ENCODE measurements at places on chromosomes 11 and 22. TPM values are rescaled to one million over a fixed set of nuclear protein-coding genes. Genes with fewer than 3 reads are reported as not detected.

Gene DNAJB7
- total RNA-seq: not detected

Gene TRIM3
- 35.5 TPM for total RNA-seq

Gene SLC22A25
- not detected for total RNA-seq

Gene TBX10
- not detected for total RNA-seq

Gene CASP12
- total RNA-seq: 2.6 TPM

- no peak for DNase-seq
Observed at GRCh38 chr11:79616392-79616851, 175.6 kb upstream of the TENM4 start.

DNA sequence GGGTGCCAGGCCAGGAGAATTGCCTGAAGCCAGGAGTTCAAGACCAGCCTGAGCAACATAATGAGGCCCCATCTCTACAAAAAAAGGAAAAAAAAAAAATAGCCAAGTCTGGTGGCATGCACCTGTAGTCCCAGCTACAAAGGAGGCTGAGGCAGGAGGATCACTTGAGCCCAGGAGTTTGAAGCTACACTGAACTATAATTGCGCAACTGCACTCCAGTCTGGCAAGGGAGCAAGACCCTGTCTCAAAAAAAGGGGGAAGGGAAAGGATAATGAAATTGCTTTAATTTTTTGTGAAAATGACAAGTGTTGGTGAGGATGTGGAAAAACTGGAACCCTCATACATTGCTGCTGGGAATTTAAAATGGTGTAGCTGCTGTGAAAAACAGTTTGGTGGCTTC, 19.2 kb downstream of the STK33 start:
- DNase-seq: no peak

DNA sequence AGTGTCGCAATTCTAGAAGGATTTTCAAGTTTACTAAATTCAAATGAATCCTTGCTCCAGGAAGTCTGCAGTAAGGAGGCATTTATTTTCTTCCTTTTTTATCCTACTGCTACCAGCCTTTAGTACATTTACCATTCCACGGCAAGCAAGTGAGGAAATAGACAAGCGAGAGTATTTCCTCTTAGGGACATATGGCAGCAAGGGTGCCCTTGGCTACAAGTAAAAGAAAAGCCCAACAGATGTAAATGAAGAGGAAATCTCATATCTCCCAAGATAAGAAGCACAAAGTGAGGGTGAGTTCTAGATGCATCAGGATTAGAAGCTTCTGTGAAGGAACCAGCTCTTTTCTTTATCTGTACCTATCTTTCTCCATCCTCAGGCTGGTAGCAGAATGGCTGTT, 37.8 kb upstream of the FZD4 start:
- no peak for DNase-seq

GRCh38 chr11:33941637-33942160, 49.8 kb upstream of the LMO2 start:
- no peak for DNase-seq

DNA sequence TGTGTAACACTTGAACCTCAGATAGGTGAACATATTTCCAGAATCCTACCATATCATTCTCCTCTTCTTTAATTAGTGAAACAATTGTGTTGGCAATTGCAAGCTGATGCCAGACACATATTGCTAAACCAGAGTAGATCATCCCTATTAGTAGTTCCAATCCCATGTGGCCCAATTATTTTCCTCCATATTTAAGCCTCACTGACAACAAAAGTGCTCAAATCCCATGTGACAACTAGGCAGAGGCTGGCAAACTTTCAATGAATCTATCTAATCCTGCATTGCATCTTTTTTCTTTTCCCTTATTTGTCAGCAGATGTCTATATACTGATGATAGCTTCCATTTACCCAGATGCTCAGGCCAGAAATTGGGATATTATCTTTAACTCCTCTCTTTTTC, 90.4 kb downstream of the GRIA4 start:
- no peak for DNase-seq

- DNase-seq: no peak
Observed at GRCh38 chr11:46267930-46268329, 9.5 kb upstream of the CREB3L1 start.

GRCh38 chr11:19786644-19787043, 74.0 kb downstream of the NAV2 start:
- no peak for DNase-seq

- no peak for DNase-seq
Observed at GRCh38 chr11:69981119-69981784, 96.9 kb upstream of the ANO1 start.

GRCh38 chr11:128957202-128957482, 14.5 kb upstream of the TP53AIP1 start:
- no peak for DNase-seq

DNA sequence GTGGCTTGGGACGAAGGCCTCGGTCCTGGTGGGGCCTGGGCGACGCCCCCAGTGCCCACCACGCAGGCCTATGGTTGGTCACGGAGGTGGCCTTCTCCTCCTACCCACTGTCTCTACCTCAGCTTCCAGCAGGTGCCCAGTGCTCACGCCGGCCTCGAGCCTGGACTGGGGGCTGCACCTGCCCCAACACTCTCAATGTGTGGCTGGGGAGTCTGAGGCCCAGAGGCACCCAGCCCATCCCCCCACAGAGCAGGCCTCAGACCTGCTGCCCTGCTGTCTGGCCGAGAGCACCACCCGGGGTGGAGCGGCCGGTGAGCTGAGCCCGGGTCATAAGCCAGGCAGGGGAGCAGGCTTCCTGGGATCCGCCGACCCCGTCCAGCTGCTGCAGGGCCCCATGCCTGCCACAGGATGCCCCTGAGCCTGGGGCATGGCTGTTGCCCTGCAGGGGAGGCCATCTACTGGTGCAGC, 28.6 kb upstream of the MUC5AC start:
- peak; percentile 33 for DNase-seq

DNA sequence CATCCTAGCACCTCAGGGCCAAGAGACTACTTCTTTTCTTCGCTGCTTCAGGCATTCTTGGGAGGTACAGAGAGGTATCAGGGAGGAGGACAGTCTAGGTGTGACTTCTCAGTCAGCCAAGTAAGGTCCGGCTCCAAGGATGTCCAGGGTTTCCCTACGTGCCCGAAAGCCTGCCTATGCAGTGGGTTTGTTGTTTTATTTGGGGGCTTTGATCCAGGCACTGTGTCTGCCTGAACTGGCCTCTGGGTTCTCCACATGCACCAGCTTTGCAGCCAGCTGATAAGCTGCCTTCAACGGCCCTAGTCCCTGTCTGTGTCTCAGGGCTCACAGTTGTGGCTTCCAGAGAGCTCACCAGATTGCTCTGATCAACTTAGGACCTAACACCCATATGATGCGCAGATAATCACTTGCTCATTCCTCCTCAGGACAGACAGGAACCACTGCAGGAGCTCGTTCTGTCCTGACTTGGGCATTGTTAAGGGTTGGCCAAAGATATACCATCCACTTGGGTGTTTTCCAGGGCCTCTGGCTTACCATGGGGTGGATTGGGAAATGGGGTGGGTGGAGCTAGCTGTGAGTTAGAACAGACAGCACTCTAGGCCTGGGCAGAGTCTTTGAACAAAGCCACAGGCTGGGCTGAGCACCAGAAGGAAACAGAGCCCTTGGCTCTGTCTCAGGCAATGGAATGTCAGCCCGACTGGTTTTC, 45.5 kb upstream of the CRYBB3 start:
- DNase-seq: no peak

DNA sequence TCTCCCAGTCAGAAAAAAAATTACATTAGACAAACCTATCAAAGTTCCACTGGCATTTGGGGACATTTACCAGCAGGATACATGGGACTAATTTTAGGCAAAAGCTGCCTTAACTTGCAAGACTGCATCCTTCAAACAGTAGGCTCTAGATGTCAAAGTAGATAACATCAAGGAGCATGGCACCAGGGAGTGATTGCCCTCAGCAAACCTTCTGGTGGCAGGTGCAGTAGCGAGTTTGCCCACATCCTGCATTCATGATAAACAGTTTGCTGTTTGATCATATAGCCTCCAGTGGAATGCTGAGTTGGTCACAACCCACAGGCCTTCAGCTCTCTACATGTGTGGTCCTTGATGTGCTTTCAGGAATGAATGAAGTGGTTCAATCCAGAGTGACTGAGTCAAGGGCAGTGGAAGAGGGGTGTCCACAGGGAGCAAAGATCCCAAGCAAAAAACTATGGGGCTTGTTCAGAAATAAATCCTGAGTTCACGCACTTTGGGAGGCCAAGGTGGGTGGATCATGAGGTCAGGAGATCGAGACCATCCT, 12.0 kb downstream of the SCGB1D2 start:
- DNase-seq: no peak

GRCh38 chr22:20084547-20085413, 4.7 kb downstream of the DGCR8 start:
- peak; percentile 43 for DNase-seq

- no peak for DNase-seq
Observed at GRCh38 chr11:74770456-74770855, 21.8 kb downstream of the RNF169 start.

- DNase-seq: no peak
Observed at GRCh38 chr22:33806191-33806590, 114.1 kb downstream of the LARGE1 start.

DNA sequence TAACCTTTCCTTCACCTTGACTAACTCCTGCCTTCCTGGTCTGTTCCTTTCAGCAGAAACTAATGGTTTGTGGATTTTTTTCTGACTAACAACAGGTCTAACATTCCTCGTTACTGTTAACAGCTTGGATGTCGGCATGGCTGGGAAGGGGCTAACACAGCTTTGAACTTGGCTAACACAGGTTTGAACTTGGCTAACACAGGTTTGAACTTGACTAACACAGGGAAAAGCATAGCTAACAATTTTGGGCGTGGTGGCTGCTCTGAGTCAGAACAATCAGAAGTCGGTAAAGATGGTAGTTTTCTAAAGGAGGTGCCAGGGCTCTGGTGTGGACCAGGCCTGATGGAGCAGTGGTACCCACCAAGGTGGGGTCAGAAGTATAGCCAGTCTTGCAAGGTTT, 16.1 kb downstream of the MIAT start:
- no peak for DNase-seq

DNA sequence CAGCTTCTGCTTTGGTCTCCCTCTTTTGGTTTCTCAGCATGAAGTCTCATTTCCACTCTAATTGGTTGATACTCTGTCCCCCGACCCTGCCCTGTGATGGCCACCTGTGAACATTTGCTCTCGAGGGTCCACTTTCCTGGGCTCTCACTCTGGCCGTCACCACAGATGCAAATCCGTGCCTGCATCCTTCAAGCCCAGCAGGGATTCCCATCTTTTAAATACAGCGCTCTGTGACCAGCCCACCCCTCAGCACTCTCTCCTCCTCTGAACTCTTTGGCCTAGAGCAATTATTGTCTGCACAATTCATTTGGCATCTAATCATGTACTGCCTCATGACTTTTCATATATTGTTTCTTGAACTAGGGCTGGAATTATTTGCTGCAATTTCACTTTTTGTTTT, 26.0 kb downstream of the PKNOX2 start:
- DNase-seq: peak; percentile 39

GRCh38 chr11:78281511-78281910, 92.8 kb downstream of the USP35 start:
- DNase-seq: no peak

GRCh38 chr11:90747057-90747456, 524.2 kb upstream of the CHORDC1 start:
- no peak for DNase-seq

- DNase-seq: no peak
Observed at GRCh38 chr11:7057641-7058040, 31.2 kb upstream of the RBMXL2 start.

- DNase-seq: no peak
Observed at GRCh38 chr11:2193099-2193887, 21.7 kb upstream of the TH start.

- DNase-seq: peak; percentile 63
Observed at GRCh38 chr11:16924826-16925560, 89.2 kb downstream of the PLEKHA7 start.

DNA sequence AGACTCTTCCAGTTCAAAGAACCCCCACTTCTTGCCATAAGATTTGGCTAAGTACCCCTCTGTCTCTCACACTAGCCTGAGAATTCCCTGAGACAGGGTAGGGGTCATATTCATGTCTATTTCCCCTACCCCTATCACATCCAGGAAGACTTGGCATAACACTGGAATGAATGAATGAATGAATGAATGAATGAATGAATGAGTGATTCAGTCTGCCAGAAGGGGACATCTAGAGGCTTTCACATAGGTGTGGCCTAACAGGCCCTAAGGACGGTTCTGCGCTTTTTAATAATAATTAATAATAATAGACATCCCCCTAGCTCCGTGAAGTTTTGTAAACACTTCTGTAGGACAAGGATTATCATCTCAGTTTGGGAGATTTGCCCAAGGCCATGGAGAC, 415.7 kb downstream of the TENM4 start:
- DNase-seq: no peak

GRCh38 chr11:18715476-18715875, 10.5 kb downstream of the IGSF22 start:
- DNase-seq: no peak

DNA sequence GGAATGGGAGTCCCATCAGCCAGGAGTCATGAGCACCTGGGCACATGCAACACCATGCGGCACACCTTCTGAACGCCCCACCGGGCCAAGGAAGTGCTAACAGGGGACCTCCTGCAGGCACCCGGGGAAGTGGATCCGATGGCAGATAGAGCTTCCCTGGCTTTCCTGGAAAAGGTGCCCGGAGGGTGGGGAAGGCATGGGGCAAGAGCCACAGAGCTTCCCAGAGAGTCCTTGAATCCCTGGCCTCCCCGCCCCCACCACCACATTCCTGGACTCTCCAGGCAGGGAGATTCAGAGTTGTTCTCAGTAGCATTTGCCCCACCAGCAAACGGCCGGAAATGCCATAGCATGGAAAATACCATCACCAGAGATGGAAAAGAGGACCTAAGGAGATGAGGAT, 8.3 kb downstream of the TRIM29 start:
- DNase-seq: peak; percentile 73

DNA sequence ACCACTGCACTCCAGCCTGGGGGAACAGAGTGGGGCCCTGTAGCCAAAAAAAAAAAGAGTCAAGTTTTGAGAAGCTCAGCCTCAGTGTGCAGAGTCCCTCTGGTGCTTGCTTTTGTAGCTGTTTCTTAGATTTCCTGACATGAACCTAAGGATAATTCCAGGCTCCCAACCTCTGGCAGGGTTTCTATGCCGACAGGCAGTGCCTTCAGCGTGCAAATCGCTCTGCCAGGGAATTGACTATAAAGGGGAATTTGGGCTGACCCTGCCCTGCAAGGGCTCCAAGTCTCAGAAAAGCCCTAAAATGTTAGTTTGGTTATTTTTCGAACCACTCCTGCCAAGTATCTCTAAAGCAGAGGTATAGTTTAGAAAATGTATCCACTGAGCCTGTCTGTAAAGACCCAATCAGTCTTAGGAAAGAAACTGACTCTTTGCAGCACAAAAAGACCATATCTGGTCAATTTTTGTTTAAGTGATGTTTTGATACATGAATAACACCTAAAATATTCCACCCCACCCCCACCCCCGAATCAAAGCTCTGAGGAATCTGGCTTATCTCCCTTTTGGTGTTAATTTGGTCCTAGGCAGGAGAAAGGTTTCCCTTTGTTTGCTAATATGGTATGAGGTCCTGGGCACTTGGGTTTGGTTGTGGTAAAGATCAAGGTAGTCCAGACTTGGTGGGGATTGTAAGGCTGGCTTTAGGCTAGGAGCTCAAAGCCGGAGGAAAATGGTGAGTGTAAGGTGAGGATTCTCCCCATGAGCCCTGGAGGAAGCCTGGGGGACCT, 49.7 kb downstream of the ANO1 start:
- DNase-seq: no peak

GRCh38 chr22:46069521-46070214, 80.7 kb upstream of the PPARA start:
- DNase-seq: peak; percentile 90
